ENCODE measurements at places on chromosomes 2 and 18.

DNA sequence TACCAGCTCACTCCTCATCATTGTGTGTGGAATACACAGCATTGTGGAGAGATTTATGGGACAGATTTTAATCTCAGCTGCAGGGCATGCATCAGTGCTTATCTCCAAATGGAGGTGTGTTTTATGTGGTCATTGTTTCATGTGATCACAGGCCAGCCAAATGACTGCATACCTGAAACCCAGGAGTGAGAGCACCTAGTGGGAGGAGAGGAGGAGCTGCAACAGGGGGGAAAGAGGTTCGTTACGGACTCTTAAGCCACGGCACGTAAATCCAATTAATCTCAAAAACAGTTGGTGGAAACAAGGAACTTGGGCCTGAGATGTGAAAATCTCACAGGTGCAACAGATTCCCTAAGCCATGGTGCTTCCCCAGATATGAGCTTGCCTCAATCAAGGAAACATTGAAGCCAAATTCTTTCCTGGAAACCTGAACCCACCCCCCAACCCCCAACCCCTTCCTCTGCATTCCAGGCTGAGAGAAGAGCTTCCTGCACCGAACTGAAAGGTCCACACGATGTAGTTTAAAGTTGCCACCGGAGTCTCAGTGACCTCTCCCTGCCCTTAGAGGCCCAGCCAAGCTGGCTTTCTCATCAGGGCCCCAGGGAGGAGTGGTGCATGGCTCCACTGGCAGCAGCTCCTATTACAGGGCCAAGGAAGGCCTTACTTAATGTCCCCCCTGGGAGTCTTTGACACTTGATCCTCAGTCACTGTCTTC is 167.4 kb downstream of the C1D start:
- DNase-seq: no peak

- DNase-seq: no peak
These were observed 457.9 kb downstream of the PIK3C3 start for GRCh38 chr18:42412896-42413295.

DNA sequence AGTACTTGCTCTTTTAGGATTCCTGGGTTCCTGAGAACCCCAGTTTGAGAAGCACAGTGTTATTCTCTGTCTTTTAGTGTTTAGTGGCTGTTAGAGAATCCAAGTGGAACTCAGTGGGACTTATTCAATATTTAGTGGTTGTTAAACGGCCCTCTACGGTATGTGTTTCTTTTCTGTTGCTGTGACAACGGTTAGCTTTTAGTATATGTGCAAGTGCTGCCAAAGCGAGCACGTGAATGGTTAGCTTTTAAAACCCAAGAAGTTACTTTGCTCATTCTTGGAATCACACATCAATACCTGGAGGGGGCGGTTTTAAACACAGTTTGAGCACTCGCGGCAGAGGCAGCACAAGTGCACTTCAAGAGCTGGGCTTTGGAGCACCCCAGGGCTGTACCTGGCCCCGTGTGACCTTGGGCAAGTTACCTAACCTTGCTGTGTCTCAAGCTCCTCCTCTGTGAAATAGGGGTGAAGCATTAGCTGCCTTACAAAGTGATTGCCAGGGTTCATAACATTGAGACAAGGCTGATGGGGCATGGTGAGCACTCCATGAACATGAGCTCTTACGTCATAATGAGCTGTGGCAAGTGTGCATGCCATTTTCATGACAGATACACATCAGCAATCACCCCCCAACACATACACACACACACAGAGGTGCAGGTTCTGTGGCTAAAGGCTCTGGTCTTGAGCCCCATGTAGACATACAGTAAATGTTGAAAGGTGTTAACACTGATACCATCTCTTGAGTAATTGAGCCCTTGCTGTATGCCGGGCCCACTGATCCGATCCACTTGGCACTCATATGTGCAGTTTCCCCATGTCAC is 234.1 kb downstream of the ALPK2 start:
- no peak for DNase-seq

GRCh38 chr18:77206676-77207374 is 42.8 kb upstream of the GALR1 start:
- DNase-seq: peak; percentile 68

DNA sequence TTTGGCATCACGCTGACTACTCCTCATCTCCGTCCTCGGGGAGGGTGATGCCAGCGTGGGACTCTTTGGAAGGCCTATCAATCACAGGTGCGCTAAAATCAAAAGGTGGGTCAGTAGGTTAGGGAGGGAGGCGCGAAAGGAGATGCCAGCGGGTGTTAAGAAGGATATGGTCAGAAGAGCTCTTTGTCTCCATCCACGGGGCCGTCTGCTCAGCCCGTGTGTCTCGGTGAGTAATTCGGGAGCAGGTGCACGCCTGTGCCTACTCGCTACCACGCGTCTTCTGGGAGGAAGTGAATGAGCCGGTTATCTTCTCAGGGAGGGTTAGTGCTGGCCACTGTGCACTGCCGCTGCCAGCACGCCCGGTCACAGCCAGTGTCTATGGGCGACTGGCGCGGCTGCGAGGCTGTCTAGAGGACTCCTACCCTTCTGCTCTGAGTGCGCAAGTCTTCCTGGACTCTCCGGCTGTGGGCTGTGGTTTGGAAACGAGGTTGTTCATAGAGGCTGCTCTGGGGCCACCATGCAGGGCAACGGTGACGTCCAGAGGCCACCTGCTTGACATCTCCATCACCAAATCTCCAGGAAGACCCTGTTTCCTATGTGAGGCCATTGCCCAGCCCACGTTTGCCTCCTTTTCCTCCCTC is 153.4 kb downstream of the MBP start:
- DNase-seq: no peak

DNA sequence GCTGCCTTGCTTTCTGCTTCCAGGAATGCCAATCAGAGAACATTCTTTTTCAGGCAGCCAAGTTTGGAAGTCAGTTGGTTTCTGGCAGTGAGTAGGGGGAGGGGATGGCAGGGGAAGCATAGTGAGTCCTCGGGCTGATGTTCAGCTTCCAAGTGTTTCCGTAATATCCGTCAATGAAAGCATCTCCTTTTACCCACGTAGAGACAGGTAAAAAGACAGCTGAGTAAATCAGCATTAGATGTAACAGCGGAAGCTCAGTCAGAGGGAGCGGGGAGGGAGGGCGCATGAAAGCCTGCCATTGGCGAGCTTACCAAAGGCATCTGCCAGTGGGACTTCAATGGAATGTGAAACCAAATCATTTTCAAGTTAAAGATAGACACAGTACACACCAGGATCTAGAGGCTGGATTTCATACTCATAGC is 117.1 kb upstream of the DTNA start:
- DNase-seq: peak; percentile 85
